ENCODE measurements at places on chromosomes 7 and 10.

DNA sequence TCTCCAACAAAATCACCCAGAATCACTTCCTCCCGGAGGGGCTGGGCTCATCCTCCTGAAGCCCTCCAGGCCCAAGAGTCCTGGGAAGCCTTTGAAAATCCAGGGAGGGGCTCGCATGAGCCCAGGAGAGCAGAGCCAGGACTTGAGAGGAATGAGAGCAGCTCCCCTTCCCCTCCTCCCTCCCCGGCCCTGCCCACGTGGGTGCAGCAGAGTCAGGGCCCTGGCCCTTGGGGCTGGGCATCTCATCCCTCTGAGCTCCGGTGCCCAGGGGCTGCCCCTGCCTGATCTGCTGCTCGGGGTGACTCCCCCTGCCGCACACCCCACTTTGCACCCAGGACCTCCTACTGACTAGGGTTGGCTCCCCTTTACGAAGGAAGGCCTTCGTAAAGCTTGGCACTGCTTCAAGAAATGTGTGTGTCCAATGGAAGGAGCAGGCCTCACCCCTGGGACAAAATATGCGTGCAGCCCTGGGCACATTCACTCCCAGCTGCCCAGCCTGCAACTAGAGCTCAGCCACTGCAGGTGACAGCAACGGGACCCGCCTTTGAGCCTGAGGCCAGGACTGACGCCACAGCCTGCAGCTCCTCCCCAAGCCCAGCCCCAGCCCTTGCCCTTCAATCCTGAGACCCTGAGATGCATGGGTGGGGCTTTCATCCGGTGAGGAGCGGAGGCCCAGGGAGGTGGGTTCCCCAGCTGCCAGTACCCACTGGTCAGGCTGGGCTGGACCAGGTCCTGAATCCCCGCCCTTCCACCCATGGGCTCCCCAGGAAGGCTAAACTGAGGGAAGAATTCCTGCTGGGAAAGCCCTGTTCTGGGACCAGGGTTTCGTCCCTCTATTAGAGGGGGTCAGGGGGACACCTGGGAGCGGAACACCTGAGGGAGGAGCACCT lies 21.8 kb downstream of the PWWP2B start:
- DNase-seq = no peak

DNA sequence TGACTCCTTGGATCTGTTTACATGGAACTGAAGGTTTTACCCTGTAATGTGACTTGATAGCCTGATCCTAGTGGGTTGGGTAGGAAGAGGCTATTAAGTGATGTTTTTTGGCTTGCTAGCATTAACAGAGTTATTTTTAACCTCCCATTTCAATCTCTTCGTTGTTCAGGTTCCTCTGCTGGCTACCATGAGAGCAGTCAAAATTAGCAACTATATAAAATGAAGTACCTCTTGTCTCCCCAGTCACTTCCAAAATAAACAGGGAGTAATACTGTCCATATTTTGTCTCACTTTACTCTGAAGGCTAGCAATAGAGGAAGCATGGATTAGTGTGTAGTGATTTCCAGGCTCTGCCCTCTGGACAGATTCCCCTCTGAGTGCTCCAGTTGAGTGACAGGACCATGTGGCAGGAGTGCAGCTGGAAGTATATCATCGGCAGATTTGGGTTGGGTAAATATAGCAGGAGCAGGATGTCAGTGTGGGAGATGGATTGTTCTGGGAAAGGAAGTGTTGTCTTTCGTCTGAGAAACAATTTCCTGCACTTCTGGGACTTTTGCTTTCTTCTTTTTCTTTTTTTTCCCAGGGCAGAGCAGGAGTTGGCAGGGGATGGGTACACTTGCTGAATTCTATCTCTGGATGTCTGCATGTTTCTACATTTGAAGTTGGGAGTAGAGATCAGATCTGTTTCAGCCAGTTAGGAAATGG lies 35.2 kb downstream of the GBF1 start:
- no peak for DNase-seq

GRCh38 chr7:146892151-146892550 lies 775.5 kb downstream of the CNTNAP2 start:
- DNase-seq = no peak

GRCh38 chr10:87861566-87861952 lies 1.8 kb downstream of the KLLN start:
- DNase-seq = peak; percentile 21

GRCh38 chr10:29392376-29393021 lies 103.6 kb downstream of the LYZL1 start:
- peak; percentile 31 for DNase-seq

DNA sequence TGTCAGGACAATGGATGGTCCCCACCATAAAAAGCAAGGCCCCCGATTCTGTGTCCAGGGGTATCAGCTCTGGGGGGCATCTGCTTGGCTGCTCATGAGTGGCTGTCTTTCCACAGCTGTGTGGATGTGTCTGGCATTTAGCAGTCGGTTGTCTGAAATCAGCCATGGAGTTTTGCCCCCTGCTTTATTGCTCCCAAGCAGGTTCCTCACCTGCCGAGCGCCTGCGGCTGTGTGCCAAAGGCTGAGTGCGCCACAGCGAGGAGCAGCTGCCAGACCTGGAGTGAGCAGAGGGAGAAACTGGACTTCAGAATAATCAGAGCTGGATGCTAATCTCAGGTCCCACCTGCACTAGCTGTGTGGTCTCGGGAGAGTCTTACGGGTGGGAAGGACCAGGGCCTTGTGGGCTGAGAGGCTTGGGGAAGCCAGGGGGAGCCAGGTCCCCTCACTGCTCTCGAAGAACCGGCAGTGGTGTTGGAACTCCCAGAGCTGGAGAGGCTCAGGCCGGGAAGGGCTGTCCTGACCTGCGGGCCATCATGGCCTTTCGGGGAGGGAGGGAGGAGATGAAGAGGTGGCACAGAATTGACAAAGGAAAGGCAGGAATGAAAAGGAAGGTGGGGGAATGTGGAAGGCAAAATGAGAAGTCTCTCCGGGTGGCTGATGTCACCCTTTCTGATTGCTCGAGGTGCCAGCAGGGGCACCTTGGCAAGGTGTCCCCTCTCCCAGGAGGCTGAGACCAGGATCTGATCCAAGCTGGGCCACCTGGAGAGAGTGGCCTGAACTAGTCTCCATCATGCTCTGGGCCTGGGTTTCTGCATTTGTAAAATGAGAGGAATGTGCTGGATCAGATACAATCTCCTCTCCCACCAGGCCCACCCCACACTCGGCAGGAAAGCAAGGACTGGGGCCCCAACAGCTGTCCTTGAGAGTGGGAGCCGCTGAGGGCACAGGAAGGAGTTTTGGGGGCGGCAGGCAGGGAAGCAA lies 30.2 kb upstream of the LEP start:
- no peak for DNase-seq

- peak; percentile 29 for DNase-seq
Observed at GRCh38 chr10:62632071-62632809, 172.3 kb upstream of the ADO start.

DNA sequence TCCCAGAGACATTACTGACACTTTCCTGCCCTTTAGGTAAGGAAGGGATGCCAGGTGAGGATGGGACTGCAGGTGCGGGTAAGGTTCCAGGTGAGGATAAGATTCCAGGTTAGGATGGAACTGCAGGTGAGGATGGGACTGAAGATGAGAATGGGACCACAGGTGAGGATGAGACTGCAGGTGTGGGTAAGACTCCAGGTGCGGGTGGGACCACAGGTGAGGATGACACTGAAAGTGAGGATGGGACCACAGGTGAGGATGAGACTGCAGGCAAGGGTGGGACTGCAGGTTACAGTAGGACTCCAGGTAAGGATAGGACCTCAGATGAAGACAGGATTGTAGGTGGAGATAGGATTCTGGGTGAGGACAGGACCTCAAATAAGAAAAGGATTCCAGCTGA lies 322.3 kb downstream of the WDR37 start:
- no peak for DNase-seq

- no peak for DNase-seq
Observed at GRCh38 chr7:25068502-25069213, 56.4 kb downstream of the CYCS start.

DNA sequence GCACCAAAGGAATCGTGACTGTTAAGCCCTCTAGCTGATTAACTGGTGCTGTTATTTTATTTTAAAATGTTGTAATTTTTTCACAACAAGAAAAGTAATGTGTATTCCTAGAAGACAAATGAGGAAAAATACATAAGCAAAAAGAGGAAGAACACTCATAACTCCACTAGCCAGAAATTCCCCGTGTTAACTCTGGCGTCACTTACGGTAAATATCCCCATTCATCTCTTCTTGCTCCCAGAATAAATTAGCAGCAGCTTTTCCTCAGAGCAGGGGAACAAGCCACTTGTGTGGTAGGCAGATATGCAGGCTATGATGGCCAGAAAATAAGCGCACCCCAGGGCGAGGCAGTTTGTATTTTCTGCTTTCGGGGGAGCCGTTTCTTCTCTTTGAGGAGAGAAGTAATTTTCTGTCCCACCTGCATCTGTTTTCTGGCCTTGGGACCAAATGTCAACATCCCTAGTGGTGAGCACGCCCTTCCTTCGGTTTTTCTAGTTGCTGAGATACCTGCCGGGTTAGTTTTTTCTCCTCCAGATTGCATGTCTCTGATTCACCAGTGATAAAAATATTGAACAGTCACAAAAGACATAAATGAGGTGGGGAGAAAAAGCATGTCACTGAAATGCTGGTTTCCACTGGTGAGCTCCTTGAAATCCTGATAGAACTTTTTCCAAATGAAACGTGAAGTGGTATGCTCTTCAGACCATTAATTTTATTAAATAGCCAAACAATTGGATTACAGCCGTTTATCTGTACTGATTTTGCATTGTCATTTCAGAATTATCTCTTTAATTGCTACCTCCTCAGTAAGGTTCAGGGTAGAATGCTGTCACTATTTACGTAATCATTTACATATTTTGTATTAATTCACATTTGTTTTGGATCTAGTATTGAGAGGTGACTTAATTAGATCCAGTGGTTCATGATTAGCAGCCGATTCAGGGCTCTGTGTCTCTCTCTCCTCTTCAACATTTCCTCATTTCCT lies 268.1 kb downstream of the CAMK1D start:
- peak; percentile 63 for DNase-seq

DNA sequence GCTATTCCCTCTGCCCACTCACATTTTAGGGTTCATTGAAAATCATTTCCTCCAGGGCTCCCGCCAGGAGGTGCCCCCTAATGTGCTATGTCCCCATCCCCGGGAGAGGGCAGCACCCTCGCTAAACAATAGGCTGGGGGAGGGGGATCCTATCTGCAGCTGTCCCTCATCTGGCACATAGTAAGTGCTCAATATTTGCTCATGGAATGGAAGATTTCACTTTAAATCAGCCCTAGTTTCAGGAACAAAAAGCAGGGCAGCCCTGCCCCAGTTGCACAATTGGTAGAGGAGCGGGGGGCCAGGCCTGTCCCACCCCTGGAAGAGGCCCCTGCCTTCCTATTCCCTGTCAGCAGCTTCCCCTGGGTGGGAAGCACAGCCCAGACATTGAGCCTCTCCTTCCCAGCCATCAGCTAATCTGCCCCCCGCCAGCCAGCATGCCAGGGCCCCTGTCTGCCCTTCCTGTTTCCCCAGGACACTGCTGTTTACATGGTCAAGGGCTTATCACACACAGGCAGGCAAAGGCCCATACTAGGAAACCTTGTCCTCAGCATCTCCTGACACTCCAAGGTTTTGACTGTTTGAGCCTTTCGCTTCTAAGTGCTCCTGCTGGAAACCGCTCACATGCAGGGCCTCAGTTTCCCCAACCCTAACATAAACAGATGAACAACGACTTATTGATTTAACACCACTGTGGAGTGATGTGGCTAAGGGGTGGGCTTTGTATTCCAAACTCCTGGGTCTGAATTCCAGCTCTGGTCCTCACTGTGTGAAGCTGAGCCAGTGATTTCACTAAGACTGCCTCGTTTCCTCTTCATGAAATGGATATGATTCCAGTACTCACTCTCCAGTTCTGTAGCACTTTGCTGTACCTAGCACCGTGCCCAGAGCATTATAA lies 130.7 kb upstream of the ZMIZ1 start:
- no peak for DNase-seq

DNA sequence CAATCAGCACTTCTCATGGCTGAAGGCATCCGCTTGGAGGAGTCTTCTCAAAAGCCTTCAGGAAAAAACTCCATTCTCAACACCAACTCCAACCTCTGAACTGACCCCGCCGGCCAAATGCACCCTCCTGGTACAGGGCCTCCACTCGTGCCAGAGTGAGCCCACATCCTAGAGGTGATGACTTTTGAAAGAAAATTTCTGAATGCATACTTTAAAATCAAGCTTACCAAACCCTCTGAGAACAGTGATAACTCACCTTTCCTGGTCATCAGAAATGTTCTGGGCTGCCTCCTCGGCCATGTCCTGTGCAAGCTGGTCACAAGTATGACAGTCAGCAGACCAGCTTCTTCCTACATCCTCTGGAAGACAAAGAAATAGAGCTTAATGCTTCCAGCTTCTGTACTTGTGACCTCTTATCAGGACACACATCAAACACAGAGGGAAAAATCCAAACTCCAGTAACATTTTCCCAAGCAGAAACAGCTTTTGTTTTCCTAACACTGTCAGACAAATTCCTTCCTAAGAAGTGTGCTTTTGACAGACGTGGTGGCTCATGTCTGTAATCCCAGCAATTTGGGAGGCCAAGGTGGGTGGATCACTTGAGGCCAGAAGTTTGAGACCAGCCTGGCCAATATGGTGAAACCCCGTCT lies at the start of gene PKD1L1:
PKD1L1 (minus strand) TSS at position 326 of the 650 bp plus-strand sequence; CDS start at position 300, 26 bp downstream.
- no peak for DNase-seq

- DNase-seq = no peak
Observed at GRCh38 chr7:112749775-112750174, 40.4 kb downstream of the TMEM168 start.
